Kidney tubule cell (primary cell): ENCODE measurements at places on chromosomes 6 and 20.

DNA sequence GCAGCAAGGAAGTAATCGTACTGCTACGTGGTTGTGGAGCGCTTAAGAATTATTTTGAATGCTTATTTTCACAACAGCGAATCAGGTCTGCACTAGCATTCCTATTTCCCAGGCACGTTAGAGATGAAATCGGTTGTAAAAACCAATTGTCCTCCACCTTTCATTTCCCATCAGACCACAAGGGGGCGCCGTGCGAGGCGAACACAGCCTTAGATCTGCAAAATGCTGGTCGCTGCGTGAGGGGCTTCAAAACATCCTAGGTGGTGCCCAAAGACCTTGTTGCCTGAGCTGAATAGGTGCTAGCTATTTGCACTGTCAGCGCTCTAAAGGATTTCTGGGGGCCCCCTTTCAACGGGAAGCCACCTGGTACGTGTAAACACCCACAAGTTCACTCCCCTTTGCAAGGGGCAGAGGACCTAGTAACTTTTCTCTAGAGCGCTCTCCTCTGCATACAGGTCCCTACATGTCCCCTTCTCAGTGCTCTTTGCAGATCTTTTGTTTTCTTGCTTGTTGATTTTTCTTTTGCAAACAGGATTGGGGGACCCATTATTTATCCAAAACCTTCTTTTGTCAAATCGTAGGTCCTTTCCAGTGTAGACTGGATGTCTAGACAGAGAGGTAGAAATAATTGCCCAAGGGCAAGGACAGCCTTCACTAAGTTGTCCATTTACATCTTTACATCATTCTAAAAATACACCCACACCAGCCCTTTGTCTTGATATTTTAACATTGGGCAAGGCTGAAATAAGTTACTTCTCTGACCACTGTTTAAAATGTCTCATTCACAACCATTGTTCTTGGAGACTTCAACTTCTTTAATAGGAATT, 59.8 kb downstream of the NEDD9 start:
- DNase-seq: peak; percentile 55

GRCh38 chr20:44770484-44771171, 25.0 kb downstream of the KCNK15 start:
- DNase-seq: no peak

GRCh38 chr20:30811885-30812671, 445.4 kb upstream of the DEFB115 start:
- no peak for DNase-seq

DNA sequence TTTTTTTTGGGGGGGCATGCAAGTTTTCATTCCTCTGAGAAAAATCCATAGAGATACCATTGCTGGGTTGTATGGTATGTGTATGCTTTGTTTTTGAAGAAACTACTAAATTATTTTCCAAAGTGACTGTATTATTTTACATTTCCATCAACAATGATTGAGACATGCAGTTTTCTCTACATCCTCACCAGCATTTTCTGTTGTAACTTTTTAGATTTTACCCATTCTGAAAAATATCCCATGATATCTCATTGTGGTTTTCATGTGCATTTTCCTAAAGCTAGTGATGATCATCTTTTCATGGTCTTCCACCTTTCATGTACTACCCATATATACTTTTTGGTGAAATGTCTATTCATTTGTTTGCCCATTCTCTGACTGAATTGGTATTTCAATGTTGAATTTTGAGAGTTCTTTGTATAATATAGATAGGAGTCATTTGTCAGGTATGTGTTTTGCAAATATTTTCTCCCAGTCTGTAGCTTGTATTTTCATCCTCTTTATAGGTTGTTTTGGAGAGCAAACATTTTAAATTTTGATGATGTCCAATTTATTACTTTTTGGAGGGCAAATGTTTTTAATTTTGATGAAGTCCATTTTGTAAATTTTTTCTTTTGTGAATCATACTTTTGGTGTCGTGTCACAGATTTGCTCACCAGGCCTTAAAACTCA, 827.5 kb upstream of the CITED2 start:
- no peak for DNase-seq

- no peak for DNase-seq
Measured at GRCh38 chr6:55964136-55964535, 88.7 kb upstream of the BMP5 start.

DNA sequence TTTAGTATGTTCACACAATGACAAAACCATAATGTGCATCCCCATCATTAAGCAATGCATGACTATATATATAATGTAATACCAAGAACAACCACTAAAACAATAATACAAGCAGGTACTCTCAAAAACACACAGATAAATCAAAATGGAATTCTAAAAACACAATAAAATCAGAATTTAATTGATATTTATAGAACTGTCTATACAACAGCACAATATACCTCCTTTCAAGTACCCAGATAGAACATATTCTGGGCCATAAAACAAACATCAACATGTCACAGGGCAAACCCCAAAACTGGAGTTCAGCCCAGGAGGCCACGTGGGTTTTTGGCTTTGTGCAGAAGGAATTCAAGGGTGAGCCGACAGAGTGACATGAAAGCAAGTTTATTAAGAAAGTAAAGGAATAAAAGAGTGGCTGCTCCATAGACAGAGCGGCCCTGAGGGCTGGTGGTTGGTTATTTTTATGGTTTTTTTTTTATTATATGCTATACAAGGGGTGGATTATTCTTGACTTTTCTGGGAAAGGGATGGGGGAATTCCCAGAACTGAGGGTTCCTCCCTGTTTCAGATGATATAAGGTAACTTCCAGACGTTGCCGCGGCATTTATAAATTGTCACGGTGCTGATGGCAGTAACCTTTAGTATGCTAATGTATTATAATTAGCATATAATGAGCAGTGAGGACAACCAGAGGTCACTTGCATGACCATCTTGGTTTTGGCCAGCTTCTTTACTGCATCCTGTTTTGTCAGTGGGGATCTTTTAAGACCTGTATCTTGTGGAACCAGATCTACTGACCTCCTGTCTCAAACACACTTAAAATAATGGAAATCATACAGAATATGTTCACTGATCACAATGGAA, 5.6 kb downstream of the RAB23 start:
- DNase-seq: no peak

DNA sequence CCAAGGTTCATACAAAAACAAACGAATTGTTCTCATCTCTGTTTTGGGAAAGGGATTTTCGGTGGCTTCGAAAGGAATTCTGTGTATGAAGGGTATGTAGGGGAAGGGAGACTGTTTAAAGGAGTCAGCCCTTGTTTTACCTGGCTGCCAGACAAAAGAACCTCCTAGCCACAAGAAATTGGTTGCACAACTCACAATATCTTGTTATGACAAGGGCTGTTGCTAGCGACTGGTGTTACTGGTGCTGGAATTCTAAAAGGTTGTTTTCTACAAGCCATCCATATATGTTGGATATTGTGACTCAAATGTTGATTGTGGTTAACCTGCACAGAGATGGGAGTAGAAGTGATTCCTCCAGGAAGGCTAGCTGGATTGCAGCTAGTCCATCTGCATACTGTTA, 34.6 kb upstream of the CITED2 start:
- DNase-seq: peak; percentile 73

GRCh38 chr20:2527762-2528161, 8.6 kb upstream of the TMC2 start:
- no peak for DNase-seq

DNA sequence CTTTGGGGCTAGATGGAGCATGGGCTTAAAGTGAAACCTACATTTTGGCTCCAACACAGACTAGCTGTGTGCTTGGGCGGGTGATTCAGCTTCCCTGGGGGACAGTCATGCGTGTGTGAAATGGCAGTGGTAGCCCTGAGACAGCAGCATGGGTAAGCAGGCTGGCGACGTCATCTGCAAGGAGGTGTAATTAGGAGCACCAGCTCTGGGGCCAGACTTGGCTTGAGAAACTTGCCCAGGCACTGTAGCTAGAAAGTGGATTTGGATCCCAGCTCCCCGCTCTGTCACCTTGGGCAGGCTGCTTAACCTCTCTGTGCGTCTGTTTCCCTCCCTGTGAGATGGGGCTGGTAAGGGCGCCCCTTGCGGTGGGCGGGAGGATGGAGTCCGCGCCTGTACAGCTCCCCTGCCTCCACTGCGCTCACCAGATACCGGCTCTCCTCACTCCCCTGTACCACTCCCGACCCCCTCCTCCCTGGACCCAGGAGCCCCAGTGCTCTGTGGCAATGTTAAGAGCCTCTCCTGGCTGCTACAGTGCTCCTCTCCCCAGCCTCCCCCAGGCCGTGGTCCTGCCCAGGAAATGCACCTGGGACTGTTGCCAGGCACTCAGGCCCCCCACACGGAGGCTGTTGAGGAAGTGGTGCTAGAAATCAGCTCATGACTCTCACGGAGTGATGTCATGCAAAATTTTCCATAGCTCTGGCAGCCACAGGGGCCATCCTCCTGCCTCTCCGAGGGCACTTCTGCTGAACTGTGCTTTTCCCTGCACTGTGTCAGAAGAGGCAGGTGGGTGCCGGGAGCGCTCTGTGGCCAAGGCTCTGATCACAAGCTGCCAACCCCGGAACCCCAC, 44.6 kb downstream of the SYNJ2 start:
- DNase-seq: peak; percentile 99

GRCh38 chr20:63244468-63244867, 8.8 kb downstream of the BIRC7 start:
- no peak for DNase-seq

DNA sequence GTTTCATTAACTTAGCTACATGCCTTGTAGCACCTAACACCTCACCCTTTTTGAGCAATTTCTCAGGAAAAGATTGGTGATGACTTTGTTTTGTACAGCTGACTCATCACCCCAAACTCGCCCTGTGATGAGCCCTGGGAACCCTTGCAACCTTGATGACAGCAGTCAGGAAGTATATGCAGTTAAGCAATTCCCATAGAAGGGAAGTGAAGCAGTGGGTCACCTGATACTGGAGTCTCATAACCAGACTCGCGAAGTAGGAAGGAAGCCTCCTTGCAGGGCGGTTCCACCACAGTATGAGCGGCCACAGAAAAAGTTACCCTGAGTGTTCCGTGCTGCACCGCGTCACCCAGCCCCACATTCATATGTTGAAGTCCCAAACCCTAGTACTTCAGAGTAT, 82.0 kb upstream of the EDN1 start:
- DNase-seq: peak; percentile 70
